NCI-H2081 (cell line): ENCODE measurements at places on chromosomes 7 and 10.

DNA sequence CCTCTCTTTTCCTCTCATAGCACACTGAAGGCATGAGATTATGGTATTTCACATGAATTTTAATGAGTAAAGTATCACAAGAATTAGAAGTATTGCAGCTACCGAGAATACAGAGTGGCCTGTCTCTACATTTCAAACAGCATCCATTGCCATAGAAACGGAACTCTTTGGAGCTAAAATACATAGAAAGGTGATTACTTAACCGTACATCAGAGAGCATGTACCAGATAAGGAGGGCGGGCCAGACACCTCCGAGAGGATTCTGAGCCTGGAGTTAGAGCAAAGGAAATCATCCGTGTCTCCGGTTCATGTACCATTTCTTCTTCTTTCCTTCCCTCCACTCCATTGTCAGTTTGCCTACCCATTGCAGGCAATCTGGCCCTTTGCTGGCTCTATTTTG, 196.7 kb downstream of the KLF6 start:
- DNase-seq = no peak

- no peak for DNase-seq
Measured at GRCh38 chr7:88132725-88133124, 87.1 kb downstream of the SRI start.

- DNase-seq = no peak
Measured at GRCh38 chr10:31774299-31774900, 154.2 kb downstream of the ARHGAP12 start.

GRCh38 chr10:124106241-124106879, 13.0 kb upstream of the CHST15 start:
- DNase-seq = no peak
